Activated CD4-positive, CD25-positive, alpha-beta regulatory T cell (primary cell): ENCODE measurements at places on chromosomes 16 and 17.

DNA sequence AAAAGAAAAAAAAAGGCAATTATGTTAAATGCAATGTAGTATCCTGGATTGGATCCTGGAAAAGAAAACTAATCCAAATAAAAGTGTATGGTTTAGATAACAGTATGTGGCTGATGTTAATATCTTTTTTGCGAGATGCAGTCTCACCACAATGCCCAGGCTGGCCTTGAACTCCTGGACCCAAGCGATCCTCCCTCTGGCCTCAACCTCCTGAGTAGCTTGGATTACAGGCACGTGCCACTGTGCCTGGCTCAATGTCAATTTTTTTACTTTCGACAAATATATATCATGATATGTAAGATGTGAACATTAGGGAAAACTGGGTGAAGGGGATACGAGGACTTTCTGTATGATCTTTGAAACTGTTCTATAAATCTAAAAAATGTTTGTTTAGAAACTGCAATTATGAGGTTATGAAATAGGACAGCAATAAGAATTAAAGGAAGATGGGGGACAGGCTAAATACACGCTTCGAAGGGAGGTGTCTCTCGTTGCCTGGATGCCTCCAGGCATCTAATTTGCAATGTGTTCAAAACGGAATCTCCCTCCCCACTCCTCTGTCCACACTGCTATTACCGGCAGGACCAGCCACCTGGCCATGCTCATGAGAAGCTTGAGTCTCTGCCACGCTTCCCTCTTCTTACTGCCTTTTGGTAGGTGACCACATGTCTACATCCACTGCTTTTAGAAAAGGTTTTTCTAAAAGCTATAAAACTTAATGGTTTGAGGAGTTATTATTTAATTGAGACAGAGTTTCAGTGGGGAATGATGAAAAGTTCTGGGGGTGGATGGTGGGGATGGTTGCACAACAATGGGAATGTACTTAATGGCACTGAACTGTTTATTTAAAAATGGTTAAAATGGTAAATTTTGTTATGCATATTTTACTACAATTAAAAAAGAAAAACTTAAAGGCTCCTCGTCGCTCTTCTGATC lies 15.2 kb downstream of the UBE2O start:
- DNase-seq, result no peak

DNA sequence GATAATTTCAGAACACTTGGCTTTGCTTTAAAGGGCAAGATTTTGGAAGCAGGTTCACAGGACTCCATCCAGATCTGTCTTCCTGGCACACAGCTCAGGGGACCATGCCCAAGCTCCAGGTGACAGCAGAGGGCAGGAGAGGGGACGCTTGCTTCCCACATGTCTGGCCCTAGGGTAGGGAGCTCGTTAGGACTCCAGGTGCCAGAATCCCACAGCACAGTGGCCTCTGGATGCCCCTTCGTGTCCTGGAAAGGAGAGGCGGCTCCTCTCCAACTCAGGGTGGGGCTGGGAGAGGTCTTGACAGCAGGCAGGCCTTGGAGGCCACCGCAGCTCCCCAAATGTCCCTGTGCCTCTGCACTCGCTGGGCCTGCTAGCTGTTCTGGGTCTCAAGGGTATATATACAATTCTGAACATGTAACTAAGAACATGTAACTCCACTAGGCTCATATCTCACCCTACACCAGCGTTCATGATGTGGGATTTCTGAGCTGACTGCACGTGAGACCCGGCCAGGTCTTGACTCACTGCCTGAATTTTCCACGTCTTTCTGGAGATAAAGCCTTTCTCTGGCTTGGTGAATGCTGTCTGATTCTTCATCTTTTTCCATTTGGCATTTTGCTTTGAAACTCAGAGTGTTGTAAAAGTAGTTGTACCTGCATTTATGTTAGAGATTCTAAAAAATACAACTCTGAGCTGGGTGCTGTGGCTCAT lies 52.8 kb downstream of the MARCHF10 start:
- DNase-seq, result no peak

DNA sequence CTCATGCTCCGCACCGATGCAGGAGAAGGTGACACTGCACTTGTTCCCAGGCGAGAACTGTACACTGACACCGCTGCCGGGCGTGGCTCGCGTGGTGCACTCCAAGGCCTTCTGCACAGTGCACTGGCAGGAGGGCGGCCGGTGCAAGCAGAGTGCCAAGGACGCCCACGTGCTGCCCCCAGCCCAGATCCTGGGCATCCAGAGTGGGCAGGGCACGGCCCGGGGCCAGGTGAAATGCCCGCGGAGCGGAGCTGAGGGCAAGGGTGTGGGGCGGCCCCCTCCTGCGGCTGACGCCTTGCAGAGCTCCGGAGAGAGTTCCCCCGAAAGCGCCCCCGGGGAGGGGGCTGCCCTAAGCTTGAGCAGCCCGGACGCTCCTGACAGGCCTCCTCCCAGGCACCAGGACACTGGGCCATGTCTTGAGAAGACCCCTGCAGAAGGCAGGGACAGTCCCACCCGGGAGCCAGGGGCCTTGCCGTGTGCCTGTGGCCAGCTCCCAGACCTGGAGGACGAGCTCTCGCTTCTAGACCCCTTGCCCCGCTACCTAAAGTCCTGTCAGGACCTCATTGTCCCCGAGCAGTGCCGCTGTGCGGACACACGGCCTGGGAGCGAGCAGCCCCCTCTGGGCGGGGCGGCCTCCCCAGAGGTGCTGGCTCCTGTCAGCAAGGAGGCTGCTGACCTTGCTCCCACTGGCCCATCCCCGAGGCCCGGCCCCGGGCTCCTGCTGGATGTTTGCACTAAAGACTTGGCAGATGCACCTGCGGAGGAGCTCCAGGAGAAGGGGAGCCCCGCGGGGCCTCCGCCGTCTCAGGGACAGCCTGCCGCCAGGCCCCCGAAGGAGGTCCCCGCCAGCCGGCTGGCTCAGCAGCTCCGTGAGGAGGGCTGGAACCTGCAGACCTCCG lies 21.9 kb upstream of the JPT2 start:
- no peak for DNase-seq

GRCh38 chr16:64077242-64077641 lies 1044.6 kb downstream of the CDH11 start:
- DNase-seq, result no peak

GRCh38 chr17:19744922-19745757 lies 3.0 kb downstream of the ALDH3A1 start:
- peak; percentile 64 for DNase-seq

GRCh38 chr17:6019959-6020358 lies 50.2 kb upstream of the WSCD1 start:
- DNase-seq, result no peak

DNA sequence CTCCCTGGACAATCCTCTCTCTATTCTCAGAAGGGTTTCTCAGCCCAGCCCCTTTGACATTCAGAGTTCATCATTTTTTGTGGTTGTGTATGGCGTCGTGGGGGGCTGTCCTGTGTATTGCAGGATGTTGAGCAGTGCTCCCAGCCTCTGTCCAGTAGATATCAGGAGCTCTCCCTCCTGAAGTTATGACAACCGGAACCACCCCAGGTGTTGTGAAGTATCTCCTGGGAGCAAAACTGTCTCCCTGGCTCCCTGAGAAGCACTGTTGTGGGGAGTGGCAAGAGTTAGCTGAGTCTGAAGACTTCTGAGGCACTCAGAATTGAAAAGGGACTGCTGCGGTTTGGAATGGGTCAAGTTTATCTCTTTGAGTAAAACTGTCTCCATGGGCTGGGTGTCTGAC lies 55.9 kb upstream of the MGAT5B start:
- DNase-seq, result no peak
